Pulmonary artery endothelial cell (primary cell): ENCODE measurements at places on chromosomes 2 and 18. TPM values are rescaled to one million over a fixed set of nuclear protein-coding genes. Genes with fewer than 3 reads are reported as not detected.

SALL3 gene
- total RNA-seq = 0.20 and 1.1 TPM in 2 replicates

DNA sequence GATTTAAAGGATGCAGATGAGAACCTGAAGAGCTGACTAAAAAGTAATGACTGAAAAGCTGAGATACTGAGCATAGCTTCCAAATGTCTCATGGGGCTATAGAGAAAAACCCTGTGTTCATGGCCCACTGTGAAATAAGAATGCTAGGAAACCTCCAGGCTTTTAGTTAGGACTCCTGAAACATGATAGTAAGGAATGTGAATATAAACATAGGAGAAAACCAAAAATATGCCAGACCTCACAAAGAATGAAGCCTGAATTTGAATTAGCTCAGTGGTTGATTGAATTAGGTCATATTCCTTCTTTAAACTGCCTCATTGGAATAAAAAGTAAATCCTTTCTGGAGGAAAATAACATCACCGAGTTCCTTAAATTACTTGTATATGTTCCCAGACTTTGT lies 194.5 kb upstream of the NXPH2 start:
- no peak for DNase-seq

GRCh38 chr2:175310813-175311504 lies 129.4 kb upstream of the ATP5MC3 start:
- no peak for DNase-seq

DNA sequence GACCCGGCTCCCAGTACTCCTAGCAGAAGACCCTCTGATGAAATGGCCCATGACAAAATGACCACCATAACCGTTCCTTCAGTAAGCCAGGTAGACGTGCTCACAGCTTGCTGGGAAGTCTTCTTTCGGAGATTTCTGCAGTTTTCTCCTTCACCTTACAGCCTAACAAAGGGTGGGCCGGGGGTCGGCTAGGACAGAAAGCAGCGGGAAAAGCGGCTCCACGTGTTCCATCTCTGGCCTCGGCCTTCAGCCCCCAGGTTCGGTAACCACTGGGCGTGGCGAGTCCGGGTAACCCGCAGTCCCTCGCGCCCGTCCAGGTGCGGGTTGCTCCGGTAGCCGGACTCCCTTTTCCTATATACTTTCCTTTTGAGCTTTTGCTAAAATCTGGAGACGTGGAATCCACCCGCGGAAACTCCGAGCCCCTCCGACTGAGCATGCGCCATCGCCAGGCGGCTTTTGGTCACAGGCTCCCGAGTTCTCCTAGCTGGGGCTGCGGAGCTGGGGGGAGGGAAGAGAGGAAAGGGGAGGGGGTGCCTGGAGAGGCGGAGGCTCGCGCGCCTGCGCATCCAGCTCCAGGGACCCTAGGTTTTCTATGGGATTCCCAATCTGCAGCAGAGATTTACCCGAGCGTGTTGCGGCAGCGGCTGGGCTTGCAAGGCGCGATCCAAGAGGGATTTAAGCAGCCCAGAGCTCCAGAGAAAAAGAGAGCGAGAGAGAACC lies at the start of gene VSNL1:
TSS of gene VSNL1 (plus strand) at position 604 of the 720 bp plus-strand sequence. CDS start 51,379 bp downstream, outside the sequence.
- DNase-seq = no peak
